Stimulated activated CD8-positive, alpha-beta memory T cell treated with anti-CD3 and anti-CD28 coated beads, Interleukin-15, amount 100 ng/mL, for 24 hours (primary cell): ENCODE measurements at places on chromosomes 6 and 20.

GRCh38 chr20:31815408-31816188, 3.6 kb upstream of the MYLK2 start:
- DNase-seq: no peak

DNA sequence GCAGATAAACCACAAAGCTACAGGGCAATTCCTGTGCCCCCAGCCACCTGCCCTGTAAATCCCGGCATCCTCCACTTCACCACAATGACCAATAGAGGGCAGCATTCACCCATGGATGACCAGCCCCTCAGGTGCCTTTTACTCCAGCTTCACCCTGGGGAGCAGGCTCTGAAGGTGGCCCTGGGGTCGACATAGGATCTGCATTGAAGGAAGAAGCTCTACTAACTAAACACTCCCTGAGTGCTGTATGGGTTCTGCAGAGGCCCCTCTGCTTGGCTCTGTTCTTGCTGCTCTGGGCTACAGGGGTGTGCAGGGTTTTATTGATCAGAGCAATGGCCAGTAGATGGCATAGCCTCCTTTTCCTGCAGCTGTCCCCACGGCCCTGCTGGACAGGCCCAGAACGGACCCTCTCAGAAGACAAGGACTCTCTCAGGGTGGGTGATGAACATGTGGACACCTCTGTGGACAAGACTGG, 20.3 kb downstream of the CST4 start:
- DNase-seq: no peak

DNA sequence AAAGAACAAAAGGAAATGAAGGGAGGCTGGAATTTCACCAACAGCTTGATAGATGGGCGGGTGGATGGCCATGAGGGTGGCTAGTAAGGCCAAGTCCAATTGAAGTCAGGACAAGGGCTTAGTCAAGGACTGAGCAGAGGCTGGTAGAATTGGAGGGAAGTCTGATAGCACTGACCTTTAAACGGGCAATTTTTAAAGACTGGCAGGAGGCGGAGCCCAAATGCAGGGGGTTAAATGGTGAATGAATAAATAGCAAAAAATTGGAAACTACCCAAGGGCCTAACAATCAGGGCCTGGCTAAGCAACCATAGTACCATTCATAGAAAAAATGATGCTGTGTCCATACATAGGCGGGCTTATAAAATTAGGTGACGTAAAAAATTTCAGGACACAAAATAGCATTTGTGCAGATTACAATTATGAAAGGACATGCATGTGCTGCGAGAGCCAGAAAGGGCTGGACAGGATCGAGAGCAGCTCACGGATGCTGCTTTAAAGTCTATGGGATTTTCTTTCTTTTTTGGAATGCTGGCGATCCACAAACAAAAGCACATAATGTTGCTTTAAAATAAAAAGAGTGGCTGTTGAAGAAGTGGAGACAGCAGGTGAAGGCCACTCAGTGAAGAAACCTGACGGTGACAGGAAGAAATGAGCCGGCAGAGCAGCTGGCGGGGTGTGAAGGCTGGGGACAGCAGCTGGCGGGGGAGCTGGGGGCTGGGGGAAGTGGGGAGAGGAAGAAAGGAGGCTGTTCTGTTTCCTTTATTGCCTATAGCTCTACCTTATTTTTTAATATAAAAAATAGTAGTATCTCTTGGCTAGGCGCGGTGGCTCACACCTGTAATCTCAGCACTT, 42.8 kb upstream of the TAF8 start:
- DNase-seq: no peak

- no peak for DNase-seq
These were observed 28.4 kb upstream of the LY86 start for GRCh38 chr6:6559994-6560570.

DNA sequence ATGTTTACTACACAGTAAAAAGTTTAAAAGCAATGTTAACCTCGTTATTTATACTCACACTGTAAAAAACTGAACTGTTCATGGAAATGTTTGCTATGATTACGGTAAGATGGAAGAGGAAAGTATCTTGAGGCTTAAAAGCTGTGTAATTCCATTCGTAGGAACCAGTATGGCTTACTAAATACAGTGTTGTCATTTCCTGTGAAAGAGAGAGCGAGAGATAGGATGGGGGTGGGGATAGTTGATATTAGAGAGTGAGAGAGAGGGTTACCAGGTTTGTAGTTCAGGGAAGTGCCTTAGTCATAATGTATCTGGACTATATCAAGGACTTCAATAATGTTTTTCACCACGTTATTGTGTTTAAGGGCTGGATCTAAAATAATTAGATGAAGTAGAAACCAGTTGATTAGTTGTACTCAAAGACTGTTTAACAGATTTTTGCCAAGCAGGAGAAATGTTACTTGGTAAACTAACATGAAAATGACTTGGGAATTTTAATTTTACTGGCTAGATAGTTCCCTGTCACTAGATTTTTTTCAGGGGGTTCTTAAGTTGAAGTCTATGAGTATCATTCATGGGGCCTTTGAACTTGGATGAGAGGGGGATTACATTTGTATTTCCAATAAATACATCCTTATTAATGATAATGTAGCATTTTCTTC, 30.4 kb downstream of the AFDN start:
- DNase-seq: no peak

DNA sequence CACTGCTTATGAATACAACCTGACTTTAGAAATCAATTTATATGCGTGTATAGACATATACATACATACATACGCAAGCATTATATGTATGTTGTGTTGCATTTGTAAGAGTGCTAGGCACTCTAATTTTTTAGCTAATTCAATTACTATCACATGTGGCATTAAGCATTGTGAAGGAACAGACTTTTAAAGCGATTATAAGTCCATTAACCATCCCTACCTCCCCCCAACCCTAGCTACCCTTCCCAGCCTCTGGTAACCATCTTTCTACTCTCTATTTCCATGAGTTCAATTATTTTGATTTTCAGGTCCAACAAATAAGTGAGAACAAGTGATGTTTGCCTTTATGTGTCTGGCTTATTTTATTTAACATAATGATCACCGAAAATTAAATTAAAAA, 453.8 kb downstream of the DOK5 start:
- no peak for DNase-seq

GRCh38 chr6:35754452-35755277, 17.8 kb downstream of the ARMC12 start:
- no peak for DNase-seq

DNA sequence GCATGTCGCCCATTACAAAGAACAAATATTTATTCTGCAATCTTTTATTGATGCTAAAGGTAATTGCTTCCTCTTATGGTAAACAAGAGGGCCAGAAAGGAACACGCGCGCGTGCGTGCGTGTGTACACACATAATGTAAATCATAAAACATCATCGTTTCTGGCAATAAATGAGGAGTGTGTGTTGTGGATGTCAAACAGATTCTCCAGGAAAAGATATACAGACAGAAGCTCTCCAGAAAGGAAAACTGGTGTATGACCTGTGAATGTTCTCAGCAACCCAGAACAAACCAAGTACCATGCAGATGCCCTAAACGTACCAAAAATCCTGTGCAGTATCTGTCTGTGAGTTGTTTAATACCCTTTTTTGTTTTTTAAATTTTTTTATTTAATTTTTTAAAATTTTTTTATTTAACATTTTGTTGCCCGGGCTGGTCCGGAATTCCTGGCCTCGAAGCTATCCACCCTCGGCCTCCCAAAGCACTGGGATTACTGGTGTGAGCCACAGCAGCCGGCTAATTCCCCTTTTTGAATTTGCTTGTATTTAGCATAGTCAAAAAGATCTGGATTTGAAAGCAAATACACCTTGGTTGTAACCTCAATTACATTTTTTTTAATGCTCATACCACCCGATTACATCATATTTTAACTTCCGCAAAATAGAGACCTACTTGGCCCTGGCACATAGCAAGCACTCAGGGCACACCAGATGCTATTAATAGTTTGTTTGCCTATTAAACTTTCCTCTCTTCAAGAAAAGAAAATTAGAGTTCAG, 909 bp upstream of the NUDT3 start:
- no peak for DNase-seq

GRCh38 chr6:124438546-124439065, 523.6 kb upstream of the RNF217 start:
- no peak for DNase-seq

GRCh38 chr6:36599791-36600209, 5.6 kb downstream of the SRSF3 start:
- DNase-seq: peak; percentile 21

GRCh38 chr20:1563598-1563997, 6.1 kb upstream of the SIRPD start:
- no peak for DNase-seq

GRCh38 chr6:45898941-45899682, 116.5 kb downstream of the CLIC5 start:
- no peak for DNase-seq

- DNase-seq: no peak
These were observed 72.5 kb downstream of the ATP9A start for GRCh38 chr20:51695574-51696303.

DNA sequence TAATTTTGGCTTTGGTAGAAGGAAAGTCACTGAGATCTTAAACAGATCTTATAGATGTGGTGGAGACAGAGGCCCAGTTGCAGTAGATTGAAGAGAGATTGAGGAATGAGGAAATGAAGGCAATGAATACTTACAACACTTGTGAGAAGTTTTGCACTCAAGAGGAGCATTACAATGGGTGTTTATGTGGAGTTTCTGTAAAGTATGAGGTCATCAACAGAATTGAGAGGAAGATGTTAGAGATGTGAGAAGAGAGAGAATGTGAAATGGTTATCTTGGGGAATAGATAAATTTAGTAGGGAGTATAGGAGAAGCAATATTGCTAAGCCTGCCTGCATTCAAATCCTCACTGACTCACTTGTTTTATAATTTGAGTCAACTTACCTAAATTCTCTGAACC, 83.4 kb downstream of the GFRAL start:
- DNase-seq: no peak

GRCh38 chr20:11376420-11376819, 541.3 kb upstream of the BTBD3 start:
- DNase-seq: no peak

- DNase-seq: no peak
These were observed 7.0 kb downstream of the DYNLRB1 start for GRCh38 chr20:34522969-34523871.

GRCh38 chr20:44720997-44721784, 6.0 kb downstream of the CCN5 start:
- no peak for DNase-seq

DNA sequence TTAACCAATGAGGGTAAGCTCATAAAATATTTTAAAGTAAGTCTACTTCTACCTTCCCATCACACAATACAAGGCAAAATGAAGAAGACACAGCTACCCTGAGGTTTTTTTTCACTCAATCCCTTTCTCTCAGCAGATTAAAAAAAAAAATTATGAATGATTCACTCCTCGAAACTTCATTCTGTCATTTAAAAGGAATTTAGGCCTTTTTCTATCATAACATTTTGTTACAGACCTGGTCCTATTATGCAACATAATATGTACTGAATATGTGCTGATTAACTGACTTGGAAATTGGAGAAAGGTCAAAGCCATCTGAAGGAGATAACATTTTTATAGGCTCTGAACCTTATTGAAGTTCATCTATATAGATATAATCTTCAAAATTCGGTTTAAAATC, 45.5 kb downstream of the PRL start:
- DNase-seq: no peak

DNA sequence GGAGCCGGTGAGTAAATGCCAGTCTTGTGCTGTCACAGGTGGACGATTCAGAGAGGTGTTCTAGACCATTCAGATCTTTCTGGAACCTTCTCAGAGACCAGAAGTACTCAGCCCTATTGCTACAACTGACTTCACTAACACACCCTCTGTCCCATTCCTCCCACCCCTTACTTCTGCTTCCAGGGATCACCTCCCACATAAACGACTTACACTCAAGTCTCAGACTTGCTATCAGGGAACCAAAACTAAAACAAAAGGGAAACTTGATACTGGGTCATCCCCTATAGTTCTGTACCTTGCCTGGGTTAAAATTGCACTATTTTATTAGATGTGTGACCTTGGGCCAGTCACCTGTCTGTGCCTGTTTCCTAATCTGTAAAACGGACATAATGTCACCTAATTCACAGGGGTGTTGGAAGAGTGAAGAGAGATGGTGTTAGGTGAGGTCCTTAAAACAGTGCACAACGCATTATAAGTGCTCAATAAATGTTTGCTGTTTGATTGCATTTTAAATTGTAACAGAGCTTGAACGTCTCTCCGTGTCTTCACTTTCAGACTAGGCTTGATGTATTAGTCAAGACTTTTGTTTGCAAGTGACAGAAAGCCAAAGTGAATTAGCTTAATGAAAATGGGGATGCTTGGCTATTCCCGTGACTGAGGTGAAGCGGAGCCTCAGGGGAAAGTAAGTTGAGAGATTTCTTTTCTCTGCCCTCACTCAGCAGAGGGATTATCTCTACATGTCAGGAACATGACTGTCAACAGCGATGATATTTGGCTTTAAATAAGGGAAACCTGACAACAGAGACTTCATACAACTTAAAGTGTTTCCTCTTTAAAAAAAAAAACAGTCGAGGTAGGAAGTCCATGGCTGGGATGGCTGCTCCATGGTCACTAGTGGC, 3.0 kb upstream of the SRXN1 start:
- no peak for DNase-seq

- DNase-seq: no peak
These were observed 1.2 kb upstream of the CDC25B start for GRCh38 chr20:3794701-3795420.

DNA sequence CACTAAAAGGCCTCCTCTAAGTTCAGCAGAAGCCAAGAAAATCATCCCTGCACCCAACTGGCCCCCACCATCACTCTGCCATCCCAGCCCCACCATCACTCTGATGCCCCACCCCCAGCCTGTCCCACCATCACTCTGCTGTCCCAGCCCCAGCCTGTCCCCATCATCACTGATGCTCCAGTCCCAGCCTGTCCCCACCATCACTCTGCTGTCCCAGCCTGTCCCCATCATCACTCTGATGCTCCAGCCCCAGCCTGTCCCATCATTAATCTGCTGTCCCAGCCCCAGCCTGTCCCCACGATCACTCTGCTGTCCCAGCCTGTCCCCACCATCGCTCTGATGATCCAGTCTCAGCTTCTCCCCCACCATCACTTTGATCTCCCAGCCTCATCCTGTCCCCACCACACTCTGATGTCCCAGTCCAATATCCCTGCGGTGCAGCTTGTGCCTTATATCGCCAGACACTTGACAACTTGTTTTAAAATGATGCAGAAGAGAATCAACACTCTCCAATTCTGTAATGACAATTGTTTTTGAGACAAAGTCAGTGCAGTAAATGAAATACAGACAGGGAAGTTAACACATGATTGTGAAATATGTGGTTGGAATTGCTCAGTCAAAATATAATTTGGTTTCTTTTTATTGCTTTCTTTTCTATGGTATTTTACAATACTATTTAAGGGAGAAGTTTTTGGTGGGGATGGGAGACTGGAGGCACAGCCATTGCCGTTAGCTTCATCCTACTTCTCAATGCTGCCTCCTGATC, 100.8 kb downstream of the TNFAIP3 start:
- DNase-seq: no peak

GRCh38 chr6:27667657-27668441, 194.9 kb upstream of the ZNF184 start:
- DNase-seq: no peak

- DNase-seq: no peak
These were observed 257.1 kb upstream of the KCNG1 start for GRCh38 chr20:51280047-51280446.
